Activated CD8-positive, alpha-beta T cell treated with anti-CD3 and anti-CD28 coated beads, Interleukin-2, amount 10 ng/mL, durations not matched to agents 7 days and 5 days (primary cell): ENCODE measurements at places on chromosomes 2 and 18. TPM values are rescaled to one million over a fixed set of nuclear protein-coding genes. Genes with fewer than 3 reads are reported as not detected.

CNDP1 gene
- total RNA-seq, result not detected

TRABD2A gene
- 73.2 TPM for total RNA-seq

CXCR2 gene
- total RNA-seq, result not detected

CTAGE1 gene
- not detected for total RNA-seq

CKAP2L gene
- 59.3 TPM for total RNA-seq

C2orf49 gene
- total RNA-seq, result 19.8 TPM

SIX2 gene
- total RNA-seq, result not detected
